Stimulated activated CD4-positive, alpha-beta T cell treated with anti-CD3 and anti-CD28 coated beads, Interleukin-12 subunit alpha, Interleukin-12 subunit beta, amount 100 ng/mL, for 48 hours (primary cell): ENCODE measurements at places on chromosomes 3 and 15.

DNA sequence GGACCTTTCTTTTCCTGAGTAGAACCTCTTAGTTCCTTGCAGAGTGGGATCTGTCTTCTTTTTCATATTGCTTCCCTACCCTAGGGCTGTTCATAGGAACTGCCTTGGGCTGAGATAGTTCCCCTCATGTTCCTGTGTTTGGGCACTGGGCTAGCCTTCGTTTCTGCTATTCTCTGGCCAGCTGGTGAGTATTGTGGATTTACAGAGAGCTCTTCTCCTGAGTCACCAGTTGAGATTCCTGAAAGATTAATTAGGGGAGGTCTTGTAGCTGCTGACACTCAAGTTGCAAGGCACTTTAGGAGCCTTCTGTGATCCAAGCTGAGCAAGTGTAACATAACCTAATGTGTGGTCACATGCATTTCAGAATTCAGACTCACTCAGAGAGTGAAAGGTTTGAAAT, 30.7 kb downstream of the CHD2 start:
- DNase-seq: no peak

GRCh38 chr15:82972990-82973389, 13.0 kb upstream of the RAMAC start:
- DNase-seq: no peak

GRCh38 chr15:62485170-62485720, 320.2 kb upstream of the C2CD4B start:
- no peak for DNase-seq

GRCh38 chr15:88066636-88067330, 189.8 kb downstream of the NTRK3 start:
- DNase-seq: no peak

DNA sequence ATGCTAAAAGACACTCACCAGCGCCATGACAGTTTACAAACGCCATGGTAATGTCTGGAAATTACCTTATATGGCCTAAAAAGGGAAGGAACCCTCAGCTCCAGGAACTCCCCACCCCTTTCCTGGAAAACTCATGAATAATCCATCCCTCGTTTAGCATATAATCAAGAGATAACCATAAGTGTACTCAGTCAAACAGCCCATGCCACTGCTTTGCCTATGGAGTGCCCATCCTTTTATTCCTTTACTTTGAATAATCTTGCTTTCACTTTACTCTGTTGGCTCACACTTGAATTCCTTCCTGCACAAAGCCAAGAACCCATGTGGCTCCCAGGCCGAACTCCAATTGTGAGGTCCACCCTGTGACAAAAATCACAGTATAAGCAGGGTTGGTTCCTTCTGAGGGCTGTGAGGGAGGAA, 19.1 kb upstream of the FSTL1 start:
- no peak for DNase-seq

GRCh38 chr3:15726043-15726442, 71.7 kb downstream of the ANKRD28 start:
- no peak for DNase-seq
